ENCODE measurements at places on chromosomes 3 and 15. TPM values are rescaled to one million over a fixed set of nuclear protein-coding genes. Genes with fewer than 3 reads are reported as not detected.
A peak's percentile ranks its signal among the peaks of the same experiment; 100 is the strongest.

DNA sequence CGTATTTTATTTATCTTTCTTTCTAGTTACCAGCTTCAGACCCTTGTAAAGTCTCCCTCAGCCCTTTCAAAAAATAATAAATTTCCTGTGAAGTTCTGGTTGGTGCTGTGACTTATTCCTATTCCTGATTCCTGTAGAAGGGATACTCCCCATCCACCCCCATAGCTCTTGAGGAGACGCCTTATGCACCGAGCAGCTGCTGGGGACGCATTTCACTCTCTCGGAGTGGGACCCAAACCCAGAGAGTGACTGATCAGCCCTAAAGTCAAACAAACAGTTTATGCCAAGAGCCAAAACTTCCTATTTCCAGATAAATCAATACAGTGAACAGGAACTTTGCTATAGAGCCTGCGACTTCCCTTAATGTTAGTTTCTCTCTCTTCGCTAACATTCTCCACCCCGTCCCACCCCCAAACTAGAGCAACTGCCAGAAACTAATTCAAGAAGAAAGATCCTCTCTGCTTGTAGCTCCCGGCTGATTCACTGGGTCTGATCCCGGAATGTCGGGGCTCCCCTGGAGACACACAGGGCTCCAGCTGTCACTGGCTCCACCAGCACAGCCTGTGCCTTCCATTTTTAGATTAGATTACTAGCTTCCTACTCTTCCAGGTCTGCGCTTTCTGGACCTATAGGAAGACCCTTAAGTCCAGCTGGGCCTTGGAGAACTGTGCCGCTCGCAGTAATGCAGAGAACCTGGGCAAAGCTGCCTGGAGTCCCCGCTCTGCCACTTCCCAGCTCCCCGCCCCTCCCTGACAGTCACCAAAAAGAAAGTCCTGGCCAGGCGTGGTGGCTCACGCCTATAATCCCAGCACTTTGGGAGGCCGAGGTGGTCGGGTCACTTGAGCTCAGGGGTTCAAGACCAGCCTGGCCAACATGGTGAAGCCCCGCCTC lies 45.2 kb downstream of the KLHL25 start:
- H3K4me3 ChIP-seq: no peak overlapping the region
- H3K27me3 ChIP-seq: no peaks in the 10 kb centered on the region
- H3K4me1 ChIP-seq: no peaks in the 10 kb centered on the region
- H3K36me3 ChIP-seq: peaks cover 25% of the 10 kb centered on the region
- no peak for DNase-seq

- H3K27ac ChIP-seq: no peak overlapping the region
- DNase-seq: no peak
- H3K36me3 ChIP-seq: no peaks in the 10 kb centered on the region
- no peaks in the 10 kb centered on the region for H3K4me1 ChIP-seq
- H3K27me3 ChIP-seq: no peaks in the 10 kb centered on the region
Measured at GRCh38 chr3:126512916-126513650, 4.5 kb downstream of the UROC1 start.

IL17RE gene
- total RNA-seq: 2.3 TPM

DNA sequence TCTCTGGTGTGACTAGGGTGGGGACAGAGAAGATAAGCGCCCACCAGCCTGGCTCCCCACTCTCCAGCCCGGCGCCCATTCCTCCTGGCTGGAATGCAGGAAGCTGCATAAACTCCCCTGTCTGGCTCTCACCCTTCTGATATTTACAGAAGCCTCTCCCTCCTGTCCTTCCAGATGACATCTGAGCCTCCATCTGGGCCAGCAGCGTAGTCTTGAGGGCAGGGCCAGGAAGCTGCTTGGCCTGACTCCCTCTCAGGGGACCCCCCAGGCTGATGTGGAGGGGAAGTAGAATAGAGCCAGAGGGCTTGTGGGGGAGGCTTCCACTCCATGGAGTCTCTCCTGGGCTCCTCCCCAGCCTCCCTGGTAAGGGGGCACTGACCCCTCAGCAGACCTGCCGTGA lies 49.9 kb downstream of the LINGO1 start:
- no peak for DNase-seq
- no peak overlapping the region for H3K4me3 ChIP-seq
- no peak overlapping the region for H3K27ac ChIP-seq
- H3K27me3 ChIP-seq: no peaks in the 10 kb centered on the region
- no peaks in the 10 kb centered on the region for H3K36me3 ChIP-seq
- H3K4me1 ChIP-seq: peaks cover 28% of the 10 kb centered on the region

GRCh38 chr3:177295116-177295515 lies 97.8 kb upstream of the TBL1XR1 start:
- DNase-seq: no peak
- H3K4me3 ChIP-seq: no peak overlapping the region
- no peaks in the 10 kb centered on the region for H3K27me3 ChIP-seq

- H3K27ac ChIP-seq: no peak overlapping the region
- no peaks in the 10 kb centered on the region for H3K36me3 ChIP-seq
- no peak overlapping the region for H3K4me3 ChIP-seq
- no peak for DNase-seq
- no peaks in the 10 kb centered on the region for H3K27me3 ChIP-seq
- H3K4me1 ChIP-seq: no peaks in the 10 kb centered on the region
Measured at GRCh38 chr3:66985336-66985920, 12.7 kb upstream of the KBTBD8 start.

DNA sequence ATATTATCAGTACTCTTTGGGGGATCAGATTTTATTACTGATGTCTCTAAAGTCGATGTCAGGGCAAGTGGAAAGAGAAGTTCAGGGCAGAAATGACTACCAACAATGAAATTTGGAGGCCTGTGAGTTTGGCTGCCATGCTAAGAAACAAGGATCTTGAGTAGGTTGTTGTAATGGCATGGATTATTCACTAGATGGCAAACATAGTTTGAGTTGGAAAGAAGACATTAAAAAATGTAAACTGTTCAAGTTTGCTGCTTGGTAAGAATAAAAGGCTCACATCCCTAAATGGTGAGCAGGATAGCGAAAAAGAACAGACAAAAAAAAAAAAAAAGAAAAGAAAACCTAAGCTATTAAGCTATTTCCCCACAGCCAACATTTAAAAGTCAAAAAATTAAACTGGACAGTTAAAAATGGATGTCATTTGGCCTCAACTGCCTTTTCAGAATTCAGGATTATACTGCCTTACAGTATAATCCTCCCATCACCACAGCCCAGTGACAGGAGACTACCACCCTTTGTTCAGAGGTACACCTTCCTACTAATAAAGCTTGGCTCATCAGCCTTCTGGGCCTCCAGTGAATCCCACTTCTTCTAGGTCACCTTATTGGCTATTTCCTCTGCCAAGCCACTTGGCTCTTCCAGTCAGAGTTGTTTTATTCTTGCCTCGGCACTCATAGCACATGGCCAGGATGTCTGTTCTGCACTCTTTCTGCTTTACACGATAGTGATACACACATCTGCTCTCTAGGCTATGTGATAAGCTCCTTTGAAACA lies 163.7 kb downstream of the PLD1 start:
- no peak overlapping the region for H3K4me3 ChIP-seq
- peak; percentile 61 for DNase-seq
- no peak overlapping the region for H3K27ac ChIP-seq
- no peaks in the 10 kb centered on the region for H3K4me1 ChIP-seq
- H3K27me3 ChIP-seq: no peaks in the 10 kb centered on the region
- no peaks in the 10 kb centered on the region for H3K36me3 ChIP-seq

TRPM1 gene
- not detected for total RNA-seq

All from A673 (cell line).